ENCODE measurements at places on chromosomes 1 and 21.

GRCh38 chr1:48645883-48646282 lies 130.8 kb downstream of the BEND5 start:
- DNase-seq = no peak

- no peak for DNase-seq
Observed at GRCh38 chr1:4733446-4734177, 79.2 kb downstream of the AJAP1 start.

DNA sequence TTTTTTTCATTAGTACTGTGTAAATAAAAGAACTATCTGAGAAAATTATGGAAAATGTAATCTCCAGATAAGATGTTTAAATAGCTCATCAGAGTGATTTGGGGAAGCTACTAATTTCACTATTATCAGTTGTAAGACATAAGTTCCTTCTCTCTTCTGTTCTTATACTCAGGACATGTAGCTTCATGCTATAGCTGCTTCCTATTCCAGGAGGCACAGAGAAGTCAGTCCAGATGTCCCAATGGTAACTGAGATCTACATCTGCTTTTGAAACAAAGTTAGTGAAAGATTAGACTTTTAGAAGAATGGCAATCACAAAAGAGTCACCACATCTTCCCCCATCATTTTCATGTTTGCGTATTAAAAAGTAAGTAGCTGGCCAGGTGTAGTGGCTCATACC lies 5.6 kb downstream of the MAP3K21 start:
- DNase-seq = no peak

- no peak for DNase-seq
Observed at GRCh38 chr1:247456021-247456420, 1.9 kb downstream of the OR2B11 start.

GRCh38 chr21:25385911-25386474 lies 221.3 kb downstream of the MRPL39 start:
- DNase-seq = peak; percentile 17

All from hepatic stellate cell (primary cell).